ENCODE measurements at places on chromosomes 1 and 21.

- no peak for DNase-seq
These were observed 31.2 kb downstream of the GNPAT start for GRCh38 chr1:231272173-231272572.

DNA sequence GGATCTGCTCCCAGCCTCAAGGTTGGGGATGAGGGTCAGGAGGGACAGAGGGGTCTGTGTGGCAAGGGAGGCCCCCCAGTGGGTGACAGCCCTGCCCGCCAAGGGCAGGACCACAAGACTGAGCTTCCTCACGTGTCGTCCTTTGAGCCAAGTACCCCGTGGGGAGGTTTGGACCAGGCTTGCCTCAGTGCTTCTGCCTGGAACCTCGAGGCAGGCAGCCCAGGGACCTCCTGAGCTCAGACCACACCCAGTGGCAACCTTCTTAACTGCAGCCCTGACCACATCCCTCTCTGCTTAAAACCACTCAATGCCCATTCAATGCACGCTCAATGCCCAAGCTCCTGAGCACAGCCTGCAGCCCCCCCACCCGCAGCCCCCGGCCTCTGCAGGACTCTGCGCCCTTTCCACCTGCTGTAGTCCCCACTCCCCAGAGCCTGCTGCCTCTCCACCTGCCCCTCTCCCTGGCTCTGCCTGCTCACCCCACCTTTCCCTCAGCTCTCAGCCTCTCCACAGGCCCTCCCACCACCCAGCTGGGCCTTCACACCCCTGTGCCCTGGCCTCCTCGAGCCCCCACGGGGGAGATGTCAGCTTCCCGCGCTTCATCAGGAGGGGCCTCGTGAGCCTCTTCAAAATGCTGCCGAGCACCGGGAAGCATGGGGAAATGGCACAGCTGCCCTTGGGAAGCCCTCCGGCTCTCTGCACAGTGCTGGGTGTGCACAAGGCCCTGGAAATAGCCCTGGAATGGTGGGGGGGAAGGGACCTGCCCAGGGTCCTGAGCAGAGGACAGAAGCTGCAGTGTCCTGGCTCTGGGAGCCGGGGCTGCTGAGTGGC lies 129.3 kb upstream of the VAMP3 start:
- no peak for DNase-seq

DNA sequence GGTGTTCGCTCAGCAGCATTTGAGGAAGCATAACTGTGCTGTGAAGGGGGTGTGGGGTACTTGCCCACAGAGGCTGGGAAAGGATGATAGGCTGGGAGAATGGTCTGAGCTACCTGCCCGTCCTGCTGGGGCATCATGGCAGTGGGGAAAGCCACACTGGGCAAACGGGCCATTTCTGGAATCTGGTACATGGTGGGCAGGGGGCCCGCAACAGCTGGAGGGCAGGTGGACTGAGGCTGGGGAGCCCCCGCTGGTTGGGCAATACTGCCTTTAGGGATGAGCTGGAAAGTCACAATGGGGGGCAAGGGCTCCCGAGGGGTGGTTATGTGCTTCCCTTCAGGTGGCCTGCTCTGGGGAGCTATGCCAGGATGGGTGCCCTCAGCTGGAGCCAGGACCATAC lies 19.2 kb upstream of the ADAM30 start:
- no peak for DNase-seq

- peak; percentile 64 for DNase-seq
These were observed at the start of gene CD1D for GRCh38 chr1:158180741-158181576. CD1D (plus strand) TSS chr1:158180895; CDS start chr1:158181102, 207 bp downstream.

DNA sequence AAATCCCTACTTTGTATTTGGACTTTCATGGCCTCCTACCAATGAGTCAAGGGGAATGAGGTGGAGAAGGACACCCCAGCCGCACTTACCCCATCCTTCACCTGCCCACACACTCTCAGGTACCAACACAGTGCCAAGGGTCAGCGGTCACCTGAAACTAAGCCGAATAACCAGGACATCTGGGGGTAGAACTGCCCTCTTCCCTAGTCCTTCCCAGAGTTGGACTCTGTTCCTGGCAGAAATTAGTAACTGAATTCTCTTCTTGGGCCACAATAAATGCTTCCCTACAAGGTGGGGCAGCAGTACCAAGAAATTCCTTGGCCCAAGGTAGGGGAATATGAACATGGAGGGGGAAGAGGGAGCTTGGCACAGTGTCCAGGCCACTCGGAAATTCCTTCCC lies 7.3 kb downstream of the SLC45A3 start:
- peak; percentile 83 for DNase-seq

GRCh38 chr21:41059871-41060270 lies 108.1 kb upstream of the BACE2 start:
- no peak for DNase-seq

DNA sequence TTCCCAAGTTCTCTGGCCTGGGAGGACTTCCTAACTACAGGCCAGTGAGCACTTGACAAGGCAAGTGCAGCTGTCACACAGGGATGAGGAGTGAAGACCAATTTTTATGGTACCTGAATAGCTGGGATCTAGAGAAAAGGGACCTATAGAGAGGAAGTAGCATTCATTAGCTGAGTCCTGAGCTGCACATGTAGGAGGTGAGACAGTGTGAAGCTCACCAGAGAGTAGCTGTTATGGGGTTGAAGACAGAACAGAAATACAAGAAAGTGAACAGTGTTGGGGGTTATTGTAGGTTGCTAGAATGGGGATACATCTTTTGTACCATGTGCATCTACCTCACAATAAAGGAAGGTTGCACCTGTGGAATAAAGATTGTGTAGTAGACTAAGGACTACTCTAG lies 37.7 kb upstream of the PYHIN1 start:
- no peak for DNase-seq
